BJ (cell line): ENCODE measurements at places on chromosomes 5 and 9. TPM values are rescaled to one million over a fixed set of nuclear protein-coding genes. Genes with fewer than 3 reads are reported as not detected.

The FGF10 gene
- polyA plus RNA-seq: not detected in 2 replicates

DNA sequence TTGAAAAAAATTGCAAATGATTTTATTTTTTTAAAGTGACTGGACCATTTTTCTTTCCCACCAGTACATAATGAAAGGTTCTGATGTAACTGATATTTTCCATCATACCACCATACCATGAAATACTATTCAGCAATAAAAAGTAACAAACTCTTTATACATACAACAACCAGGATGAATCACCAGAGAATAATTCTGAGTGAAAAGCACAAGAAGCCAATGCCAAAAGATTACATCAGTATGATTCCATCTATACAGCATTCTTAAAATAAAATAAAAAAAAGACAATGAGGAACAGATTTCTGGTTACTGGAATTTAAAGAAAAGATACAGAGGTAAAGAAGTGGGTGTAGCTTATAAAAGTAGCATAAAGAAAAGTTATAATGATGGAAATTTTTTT lies 423.7 kb upstream of the ST8SIA4 start:
- no peak for DNase-seq

The MYOZ3 gene
- polyA plus RNA-seq: 0.04 and 0.13 TPM in 2 replicates

The NOXA1 gene
- 0.20 and 0.32 TPM in 2 replicates for polyA plus RNA-seq

The SLC45A2 gene
- not detected in 2 replicates for polyA plus RNA-seq

- no peak for DNase-seq
These were observed 246.8 kb upstream of the RAI14 start for GRCh38 chr5:34409373-34409772.

GRCh38 chr9:121302341-121302740 lies 34.4 kb downstream of the GSN start:
- no peak for DNase-seq

The WDR38 gene
- not detected in 2 replicates for polyA plus RNA-seq

DNA sequence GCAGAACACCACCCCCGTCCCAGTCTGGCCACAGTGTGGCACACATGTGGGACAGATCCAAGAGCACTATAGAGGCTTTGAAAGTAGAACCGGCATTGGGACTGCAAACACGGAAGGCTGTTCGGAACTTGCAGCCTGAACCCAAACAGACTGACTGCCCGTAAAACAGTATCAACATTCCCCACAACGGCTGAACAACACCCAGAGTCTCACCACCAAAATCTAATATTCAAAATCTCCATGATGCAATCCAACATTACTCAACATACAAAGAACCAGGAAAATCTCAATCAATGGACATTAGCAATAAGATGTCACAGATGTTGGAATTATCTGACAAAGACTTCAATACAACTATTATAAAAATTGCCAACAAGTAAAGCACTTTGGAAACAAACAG lies 82.3 kb downstream of the ROR2 start:
- DNase-seq: no peak

DNA sequence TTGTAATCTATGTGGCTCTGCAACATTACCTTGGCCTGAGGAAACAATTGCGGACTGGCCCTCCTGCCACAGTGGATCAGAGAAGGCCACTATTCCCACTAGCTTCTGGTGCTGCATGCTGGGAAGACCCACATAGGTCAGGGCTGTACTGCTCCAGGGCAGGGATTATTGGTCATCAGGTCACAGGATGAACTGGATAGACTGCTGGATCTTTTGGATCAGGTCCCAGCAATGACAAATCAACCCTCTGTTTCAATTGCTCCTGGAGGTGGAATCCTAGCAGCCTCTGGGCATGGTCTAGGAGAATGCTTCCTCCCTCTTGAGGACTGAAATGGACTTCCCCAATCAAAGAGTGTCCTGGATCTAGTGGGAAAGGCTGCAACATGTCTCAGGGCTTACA lies 66.7 kb upstream of the PHF24 start:
- no peak for DNase-seq

DNA sequence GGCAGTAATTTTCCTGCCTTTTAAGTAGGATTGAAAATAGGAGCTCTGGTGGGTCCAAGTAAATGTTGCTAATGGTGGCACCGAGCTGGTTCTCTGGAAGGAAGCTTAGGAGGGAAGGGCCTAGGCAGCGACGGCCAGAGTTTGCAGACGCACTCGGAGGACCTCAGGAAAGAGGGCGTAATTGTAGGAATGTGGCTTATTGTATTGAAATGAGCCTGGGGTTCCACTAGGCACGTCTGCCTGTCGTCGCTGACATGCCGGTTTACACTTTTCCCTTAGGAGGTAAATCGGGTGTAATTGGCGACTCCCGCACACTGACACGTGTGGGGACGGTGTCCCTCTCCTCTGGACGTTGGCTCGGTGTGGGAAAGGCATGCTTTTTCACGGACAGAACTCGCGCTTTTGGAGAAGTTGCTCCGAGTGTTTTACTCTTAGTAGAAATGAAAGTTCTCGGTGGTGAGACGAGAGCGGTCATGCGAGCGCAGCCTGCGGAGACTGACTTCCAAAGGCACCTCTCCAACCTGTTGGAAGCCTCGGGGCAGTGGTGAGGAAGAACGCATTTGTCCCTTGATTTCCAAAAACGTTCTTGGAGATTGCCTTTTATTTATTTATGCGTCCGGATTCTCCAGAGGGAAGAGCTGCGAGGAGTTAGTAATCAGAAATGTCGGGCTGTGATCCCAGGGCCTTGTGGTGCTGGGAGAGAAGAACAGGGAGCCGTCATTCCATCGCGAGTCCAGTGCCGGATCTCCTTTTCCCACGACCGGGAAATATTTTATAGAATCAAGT lies 1.3 kb downstream of the NR4A3 start:
- no peak for DNase-seq

DNA sequence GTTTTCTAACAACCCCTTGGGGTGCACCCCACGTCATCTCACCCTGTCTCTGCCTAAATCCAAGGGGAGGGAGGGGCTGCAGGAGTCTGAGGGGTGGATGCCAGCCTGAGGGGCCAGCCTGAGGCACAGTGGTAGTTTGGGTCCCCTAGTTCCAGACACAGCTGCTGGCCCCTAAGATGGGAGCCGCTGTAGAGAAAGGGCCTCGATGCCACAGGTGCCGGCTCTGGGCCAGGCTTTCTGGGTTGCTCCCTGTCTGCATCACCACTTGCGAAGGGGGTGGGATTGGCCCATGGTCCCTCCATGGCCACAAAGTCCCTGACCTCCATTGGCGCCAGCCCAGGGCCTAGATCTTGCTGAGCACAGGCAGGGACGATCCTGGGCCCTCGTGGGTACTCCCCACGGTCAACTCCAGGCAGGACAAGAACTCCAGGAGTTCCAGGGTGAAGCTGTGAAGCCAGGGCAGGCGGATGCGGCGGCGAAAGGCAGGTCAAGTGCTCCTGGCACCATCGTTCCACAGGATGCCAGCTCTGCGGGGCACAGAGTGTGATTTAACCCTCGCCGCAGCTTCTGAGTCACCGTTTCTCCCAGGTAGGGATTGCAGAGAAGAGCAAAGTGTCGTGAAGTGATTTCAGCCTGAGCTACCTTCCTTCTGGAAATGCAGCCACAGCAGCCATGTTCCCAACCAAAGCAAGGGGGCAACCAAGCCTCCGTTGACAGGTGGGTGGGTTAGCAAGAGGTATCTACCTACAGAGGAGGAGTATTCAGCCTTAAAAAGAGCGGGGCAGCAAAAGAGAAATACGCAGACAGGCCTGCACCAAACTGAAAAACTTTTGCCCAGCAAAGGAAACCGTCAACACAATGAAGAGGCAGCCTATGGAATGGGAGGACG lies 41.6 kb upstream of the EXOC3 start:
- no peak for DNase-seq
